ENCODE measurements at places on chromosomes 2 and 18.

GRCh38 chr2:158487419-158487818 lies 30.7 kb downstream of the PKP4 start:
- DNase-seq, result no peak

DNA sequence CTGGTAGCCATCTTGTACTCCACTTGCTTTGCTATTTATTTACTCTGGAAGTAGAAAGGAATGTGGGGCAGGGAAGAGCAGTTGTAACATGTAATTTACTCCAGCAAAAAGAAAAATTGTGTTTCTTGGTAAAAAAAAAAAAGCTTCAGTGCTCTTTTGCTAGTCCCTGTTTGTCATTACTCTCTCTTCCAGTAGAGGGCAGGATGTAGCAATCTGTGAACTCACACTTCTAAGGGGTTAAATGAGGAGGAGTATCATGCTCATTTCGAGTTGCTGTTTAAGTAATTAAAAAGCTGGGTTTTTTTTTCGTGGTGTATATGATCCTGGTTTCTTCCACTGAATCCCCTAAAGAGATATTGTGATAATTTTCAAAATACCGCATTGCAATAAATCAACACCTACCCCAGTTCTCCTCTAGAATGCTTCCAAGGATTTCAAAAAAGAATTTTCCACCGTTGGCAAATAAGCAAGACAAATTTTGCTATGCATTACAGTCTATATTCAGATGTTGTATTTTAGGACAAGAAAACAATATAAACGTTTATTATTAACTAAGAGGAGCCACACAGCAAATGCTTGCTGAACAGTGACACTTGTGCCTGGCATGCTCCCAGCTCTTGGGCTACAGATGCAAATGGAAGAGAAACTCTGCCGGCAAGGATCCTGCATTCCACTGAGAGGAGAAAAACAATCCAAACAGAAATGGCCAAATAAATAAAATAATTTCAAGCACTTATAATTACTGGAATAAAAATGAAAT lies 261.6 kb downstream of the ASXL3 start:
- no peak for DNase-seq

- DNase-seq, result no peak
Observed at GRCh38 chr18:38956068-38956467, 1390.5 kb upstream of the CELF4 start.

DNA sequence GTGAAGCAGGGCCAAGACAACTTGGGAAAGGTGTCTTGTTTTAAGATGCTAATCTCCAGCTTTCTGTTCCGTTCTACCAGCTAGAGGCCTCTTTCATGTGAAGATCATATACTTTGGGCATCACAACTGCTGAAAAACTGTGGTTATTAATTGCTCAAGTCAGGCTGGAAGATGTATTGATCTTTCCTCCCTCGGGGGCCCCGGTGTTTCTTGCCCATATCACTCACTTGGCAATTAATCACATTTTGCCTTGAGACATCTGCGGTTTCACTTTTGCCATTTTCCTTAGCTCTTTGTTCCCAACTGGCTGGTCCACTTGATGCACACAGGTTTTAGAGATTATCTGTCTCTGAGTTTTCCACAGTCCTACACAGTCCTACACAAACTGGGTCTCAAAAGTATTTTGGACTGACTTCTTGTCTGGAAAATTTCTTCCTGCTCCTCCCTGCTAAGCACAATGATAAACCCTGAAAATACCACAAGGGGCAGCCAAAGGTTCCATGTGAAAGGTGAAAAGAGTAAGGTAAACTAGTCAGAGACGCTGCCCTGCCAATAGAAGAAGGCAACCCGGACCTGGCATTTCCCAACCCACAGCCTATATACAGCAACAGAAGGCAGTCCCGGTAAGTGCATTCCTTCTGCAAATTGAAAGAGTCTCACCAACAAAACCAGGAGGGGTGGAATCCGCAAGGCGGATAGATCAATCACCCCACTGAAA lies 181.0 kb downstream of the AFF3 start:
- DNase-seq, result no peak

DNA sequence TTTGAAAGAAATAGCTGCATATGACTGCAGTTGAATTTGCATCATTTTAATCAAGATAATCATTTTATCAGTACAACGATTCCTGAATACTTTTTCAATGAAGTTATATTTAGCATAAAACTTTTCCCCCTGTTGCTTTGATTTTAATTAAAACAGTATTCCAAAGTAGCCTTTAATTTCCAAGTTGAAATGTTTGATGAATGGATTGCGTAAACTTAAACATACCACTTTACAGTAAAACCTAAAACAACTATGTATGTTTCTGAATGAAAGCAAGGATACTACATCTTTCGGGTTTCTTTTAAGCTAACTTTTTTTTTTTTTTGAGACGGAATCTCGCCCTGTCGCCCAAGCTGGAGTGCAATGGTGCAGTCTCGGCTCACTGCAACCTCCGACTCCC lies 1.4 kb downstream of the SPAST start:
- no peak for DNase-seq

DNA sequence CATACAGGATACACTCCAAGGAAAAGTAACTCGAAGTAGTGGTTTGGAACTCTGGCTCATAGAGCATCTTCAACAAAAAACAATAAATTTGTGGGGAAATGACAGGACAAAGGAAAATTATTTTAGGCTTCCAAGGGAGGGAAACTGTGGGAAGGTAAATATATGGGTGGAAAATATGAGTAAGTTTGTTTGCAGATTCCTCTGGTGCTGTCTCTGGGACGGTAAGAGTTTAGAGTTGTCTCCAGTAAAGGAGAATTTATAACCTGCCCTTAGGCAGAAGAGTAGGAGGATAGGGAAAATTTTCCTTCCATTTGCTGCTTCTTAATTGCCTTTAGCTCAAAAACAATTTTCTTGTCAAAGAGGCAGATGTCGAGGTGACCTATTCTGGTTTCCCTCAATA lies 19.3 kb downstream of the HNMT start:
- DNase-seq, result no peak

- no peak for DNase-seq
Observed at GRCh38 chr2:98295721-98296414, 50.4 kb upstream of the CNGA3 start.

DNA sequence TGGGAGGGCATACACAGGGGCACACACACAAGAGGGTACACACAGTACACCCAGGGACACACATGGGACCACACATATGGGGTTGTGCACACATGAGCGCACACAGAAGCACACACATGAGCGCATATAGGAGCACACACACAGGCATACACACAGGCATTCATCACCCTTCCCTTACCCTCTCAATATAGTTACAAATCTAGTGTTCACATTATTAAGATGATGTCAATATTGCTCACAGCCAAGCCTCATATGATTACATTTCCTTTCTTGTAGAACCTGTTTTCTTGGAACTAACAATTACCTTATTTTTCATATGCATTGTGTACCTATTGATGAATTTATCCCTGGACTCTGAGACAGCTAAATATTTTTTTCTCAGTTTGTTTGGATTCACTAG lies 156.7 kb downstream of the FHOD3 start:
- no peak for DNase-seq

DNA sequence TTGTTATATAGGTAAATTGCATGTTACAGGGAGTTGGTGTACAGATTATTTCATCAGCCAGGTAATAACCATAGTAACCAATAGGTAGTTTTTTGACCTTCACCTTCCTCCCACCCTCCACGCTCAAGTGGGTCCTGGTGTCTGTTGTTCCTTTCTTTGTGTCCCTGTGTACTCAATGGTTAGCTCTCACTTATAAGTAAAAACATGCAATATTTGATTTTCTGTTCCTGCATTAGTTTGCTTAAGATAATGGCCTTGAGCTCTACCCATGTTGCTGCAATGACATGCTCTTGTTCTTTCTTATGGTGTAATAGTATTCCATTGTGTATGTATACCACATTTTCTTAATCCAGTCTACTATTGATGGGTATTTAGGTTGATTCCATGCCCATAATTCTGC lies 233.7 kb upstream of the EPC2 start:
- DNase-seq, result no peak

GRCh38 chr2:101295895-101296294 lies 12.6 kb downstream of the RNF149 start:
- no peak for DNase-seq

GRCh38 chr2:130378898-130379214 lies 23.0 kb downstream of the PTPN18 start:
- DNase-seq, result no peak

- no peak for DNase-seq
Observed at GRCh38 chr18:44386401-44386800, 294.3 kb upstream of the SETBP1 start.

DNA sequence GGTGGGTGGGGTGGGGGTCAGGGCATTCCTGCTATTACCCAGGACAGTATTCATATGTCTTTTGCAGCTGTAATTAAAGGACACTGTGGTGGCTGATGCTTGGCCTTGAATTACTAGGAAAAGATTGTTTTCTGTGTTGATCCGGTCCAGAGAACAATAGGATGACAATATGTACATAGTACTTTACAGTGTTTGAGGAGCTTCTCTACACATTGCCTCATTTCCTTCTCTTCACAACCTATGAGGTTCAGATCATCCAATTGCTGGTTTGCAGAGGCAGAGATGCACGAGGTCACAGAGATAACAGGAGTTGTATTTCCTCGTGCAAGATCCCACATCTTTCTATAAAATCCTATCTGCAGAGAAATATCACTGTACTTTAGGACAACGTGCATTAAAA lies 119.5 kb downstream of the LIPG start:
- DNase-seq, result no peak
